ENCODE measurements at places on chromosomes 5 and 9.

DNA sequence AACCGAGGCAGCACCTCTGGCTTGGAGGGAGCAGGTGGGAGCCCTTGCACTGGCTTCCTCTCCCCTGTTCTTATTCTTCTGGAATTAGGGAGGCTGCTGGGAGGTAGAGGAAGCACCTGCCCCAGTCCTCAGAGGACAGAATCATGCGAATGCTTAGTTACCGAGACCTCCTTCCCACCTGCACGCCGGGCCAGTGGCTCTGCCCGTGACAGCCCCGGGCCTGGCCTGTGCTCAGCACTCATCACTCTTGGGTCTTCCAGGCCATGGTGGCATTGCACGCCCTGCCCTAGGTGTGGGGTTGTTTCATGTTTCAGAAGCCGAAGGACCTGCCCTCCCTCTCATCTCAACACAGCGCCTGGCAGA lies 45.3 kb upstream of the NKD2 start:
- DNase-seq, result no peak

DNA sequence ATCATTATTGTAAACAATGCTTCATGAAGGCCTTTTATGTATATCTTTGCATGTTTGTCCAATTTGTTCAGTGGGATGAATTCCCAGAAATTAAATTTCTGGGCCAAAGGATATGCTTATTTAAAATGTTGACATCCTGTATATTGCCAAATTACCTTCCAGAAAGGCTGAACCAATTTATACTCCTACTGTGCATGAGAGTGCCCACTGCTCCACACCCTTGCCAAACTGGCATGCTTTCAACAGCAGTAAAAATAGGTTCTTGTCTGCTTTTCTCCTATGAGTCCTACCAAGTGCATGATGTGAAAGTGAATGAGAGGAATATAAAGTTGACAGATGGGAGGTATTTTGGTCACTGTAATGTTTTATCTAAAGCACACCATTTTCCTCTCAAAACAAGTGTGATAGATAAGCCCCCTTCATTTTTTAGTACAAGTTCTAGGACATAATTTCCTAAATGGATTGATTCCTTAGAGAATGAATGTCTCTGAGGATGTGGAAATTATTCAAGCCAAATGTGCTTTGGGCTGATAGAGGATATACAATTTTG lies 70.5 kb upstream of the ERBIN start:
- no peak for DNase-seq

GRCh38 chr5:71492817-71493615 lies 37.6 kb downstream of the BDP1 start:
- DNase-seq, result no peak

GRCh38 chr5:5638211-5638610 lies 215.7 kb downstream of the ICE1 start:
- no peak for DNase-seq

DNA sequence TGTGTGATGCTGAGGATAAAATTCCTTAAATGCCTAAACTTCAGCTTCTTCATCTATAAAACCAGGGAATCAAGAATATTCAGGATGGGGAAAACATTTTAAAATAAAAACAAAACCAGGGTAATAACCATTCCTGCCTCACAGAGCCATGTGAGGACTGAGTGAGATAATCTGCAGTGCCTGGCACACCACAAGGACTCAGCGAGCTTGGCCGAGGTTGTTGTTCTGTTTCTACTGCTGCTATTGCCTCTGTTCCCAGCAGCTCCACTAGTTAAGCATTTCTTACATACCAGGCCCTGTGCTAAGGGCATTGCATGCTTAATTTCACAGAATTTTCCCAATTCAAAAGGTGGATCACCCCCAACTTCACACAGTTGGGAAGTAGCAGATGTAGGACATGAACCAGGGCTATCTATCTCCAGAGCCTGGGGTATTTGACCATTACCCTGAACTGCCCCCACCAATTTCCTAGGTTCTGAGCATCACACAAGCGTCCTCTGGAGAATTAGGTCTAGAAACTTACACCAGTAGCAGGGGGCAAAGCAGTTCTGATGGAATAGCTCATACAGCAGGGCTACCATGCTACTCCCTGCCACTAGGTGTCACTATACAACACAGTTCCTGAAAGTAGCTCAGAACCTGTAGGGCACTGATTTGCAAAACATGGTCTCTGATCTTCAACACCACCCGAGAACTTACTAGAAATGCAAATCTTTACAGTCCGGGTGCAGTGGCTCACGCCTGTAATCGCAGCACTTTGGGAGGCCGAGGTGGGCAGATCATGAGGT lies 74.3 kb downstream of the LRSAM1 start:
- DNase-seq, result peak; percentile 12

GRCh38 chr9:120350596-120350995 lies 229.4 kb downstream of the CDK5RAP2 start:
- no peak for DNase-seq

DNA sequence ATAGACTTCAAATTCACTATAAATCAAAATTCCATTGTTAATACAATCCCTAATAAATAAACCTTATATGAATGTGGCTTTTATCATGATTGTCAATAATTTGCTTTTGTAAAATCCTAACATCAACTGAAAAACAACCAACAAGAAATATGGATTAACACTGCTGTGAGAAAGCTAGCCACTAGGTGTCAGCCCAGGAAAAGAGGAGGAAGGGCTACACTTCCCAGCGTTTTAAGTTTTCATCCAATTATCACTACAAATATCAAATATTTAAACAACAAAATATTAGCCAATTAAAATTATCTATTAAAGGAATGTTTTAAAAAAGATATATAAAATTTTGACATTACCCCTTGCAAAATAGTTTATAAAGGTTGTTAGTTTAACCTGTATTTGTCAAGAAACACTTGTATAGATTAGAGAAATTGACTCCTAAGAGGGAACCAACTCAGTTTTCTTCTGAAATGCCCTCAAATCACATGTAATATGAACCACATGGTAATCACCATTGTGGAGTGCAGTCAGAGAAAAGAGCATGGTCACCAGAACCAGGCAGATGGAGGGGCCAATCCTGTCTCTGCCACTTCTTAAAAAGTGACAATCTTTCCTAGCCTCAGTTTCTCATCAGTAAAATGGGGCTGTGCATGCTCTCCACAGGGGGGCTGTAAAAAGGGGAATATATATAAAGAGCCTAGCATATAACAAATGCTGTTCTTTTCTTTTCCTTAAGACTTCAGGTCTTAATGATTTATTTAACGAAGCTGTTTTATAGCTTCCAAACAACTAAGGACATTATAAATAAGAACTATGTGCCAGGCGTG lies 188.2 kb downstream of the CRB2 start:
- peak; percentile 77 for DNase-seq

GRCh38 chr9:117644932-117645636 lies 59.1 kb upstream of the TLR4 start:
- DNase-seq, result no peak

DNA sequence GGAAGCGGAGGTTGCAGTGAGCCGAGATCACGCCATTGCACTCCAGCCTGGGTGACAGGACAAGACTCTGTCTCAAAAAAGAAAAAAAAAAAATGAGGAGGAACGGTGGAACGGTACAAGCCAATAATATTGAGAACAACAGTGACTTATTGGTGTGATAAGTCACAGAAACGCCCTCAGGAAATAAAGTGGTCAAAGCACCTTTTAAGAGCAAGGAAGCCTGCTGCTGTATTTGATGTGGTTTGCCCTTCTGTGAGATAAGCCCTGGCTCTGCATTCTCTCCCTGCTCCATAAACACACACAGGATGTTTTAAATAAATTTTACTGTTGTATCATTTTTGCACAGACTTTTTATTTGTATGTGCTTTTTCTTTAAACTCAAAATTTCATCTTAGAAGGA lies 269.9 kb upstream of the MSX2 start:
- no peak for DNase-seq

GRCh38 chr5:138542180-138542955 lies 668 bp downstream of the ETF1 start:
- DNase-seq, result no peak

GRCh38 chr9:107942856-107943255 lies 453.3 kb upstream of the KLF4 start:
- DNase-seq, result no peak

DNA sequence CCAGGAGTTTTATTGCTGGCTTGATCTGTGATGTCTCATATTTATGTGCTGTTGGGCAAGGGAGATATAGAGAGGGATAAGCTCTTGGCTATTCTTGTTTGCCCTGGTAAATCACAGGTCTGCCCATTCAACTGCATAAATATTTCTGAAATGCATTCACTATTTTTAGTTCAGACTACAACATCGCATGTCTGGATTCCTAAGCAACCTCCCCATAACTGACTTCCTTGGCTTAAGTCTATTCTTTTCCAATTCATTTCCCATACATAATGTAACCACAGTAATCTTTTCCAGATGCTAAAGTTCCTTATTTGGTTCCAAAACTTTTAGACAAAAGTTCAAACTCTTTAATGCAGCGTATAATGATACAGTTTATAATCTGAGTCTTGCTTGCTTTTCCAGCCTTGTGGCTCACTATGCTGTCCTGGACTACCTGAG lies 321.4 kb upstream of the ACTBL2 start:
- no peak for DNase-seq

DNA sequence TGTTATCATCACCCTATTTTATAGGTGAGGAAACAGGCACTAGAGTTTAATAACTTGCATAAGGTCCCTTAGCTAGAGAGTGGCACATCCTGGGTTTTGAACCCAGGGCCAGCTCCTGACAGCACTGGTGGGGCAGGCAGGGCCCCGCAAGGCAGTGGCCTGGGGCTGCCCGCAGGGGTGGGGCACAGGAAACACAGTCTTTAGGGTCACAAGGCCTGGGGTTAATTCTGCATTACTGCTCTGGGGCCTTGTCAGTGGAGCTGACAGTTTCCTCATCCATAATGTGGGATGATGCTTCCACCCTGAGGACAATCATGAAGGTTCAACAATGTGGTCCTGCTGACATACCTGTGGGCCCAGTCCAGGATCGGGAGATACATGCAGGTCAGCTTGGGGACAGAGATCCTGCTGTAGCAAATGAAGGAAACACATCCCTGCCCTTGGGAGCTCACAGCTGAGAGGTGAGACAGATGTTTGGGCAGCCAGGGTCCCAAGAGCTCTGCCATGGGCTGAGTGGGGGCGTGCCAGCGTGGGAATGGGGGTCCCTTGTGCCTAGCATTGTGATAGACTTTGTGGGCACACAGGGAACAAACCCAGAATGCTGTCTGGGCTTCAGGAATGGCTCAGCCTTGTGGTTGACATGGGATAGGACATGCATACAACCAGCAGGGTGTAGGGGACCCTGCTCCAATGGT lies 14.7 kb downstream of the FGF18 start:
- no peak for DNase-seq

DNA sequence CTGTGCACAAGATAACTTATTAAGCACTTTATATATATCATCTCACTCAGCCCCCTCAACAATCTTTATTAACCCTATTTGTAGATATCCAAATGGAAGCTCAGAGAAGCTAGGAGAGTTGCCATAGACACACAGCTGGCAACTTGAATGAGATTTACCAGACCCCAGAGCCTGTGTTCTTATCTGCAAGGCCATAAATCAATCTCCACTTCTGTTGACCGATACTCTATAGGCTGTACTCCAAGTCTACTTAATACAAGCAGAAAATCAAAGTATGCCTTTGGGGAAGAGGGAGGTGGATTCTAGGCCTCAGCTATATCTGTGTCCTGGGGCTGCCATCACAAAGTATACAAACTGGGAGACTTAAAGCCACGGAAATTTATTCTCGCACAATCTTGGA lies 6.0 kb upstream of the IL9 start:
- no peak for DNase-seq

DNA sequence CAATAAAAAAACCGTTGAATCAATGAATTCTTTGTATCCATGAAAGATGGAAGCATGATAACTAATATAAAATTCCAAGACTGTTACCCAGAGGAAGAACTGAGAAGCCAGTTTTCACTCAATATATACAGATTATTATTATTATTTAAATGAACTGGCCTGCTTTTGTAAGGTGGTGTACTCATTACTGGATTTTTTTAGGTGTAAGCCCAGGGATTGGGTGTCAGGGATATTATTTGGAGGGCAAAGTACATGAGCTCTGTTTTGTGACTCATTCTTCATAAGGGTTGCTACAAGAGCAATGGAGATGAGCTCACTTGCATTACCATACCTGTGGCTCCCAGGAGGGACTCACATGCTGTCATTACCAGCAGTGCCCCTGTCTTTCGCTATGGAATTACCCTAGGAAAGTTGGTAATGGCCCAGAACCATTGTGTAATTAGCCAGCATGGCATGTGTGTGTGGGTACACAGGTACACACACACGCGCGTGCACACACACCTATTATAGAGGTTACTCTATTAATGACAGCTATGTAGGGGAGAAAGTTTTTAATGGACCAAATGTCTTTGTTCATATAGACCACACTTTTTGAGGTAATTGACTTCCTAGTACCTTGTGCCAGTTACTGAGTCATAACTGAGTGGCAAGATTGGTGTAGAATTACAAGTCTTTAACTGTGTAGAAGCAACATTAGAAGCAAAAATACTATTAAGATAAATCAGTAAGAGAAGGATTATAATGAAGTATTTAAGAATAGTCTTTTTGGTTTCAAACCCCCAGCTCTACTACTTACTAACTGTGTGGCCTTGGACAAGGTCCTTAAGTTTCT lies 143.4 kb downstream of the GDNF start:
- DNase-seq, result no peak

- no peak for DNase-seq
Measured at GRCh38 chr9:117101008-117101407, 313.8 kb downstream of the ASTN2 start.

- peak; percentile 94 for DNase-seq
Measured at GRCh38 chr9:78031893-78032729, 500 bp upstream of the GNAQ start.

- no peak for DNase-seq
Measured at GRCh38 chr5:10192309-10192708, 57.4 kb downstream of the ATPSCKMT start.

DNA sequence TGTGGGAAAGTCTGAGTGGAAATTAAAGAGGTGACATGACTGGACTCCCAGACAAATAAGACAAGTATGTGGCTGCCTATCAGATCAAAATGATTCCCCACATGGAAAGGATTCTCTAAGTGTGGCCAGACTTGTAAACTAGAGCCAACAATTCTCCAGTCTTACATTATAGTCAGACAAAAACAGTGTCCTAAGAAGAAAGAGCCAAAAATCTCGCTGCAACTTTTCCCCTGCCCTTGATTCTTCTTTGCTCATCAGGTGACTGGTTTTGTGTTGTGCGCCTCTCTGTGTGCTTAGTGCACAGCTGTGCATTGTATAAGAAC lies 164.2 kb upstream of the TARS1 start:
- no peak for DNase-seq

DNA sequence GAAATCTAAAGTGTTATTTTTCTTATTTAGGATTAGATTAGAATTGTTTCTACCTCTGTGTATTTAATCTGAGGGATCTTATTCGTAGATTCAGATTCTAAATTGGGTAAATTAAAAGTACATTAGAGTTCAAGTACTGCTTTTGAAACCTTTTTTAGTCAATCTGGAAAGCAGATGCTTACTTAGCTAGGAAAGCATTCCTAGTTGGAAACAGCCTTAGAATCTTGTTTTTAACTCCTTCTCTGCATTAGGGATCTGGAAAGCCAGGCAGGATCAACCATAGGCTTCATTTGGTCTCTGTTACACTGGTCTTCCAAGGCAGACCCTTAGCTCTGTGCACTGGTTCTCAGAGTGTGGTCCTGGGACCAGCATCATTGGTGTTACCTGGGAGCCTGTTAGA lies 247.4 kb downstream of the NR3C1 start:
- no peak for DNase-seq

Data from NCI-H1417 (cell line).